ENCODE measurements at places on chromosomes 11 and 22.
A peak's percentile ranks its signal among the peaks of the same experiment; 100 is the strongest.

- DNase-seq: no peak
Measured at GRCh38 chr11:58782066-58782465, 50.3 kb upstream of the GLYAT start.

- DNase-seq: no peak
Measured at GRCh38 chr22:25027959-25028840, 75.7 kb downstream of the KIAA1671 start.

- DNase-seq: no peak
Measured at GRCh38 chr22:31944700-31945442, 536 bp downstream of the YWHAH start.

GRCh38 chr11:33892906-33893594 lies 1.2 kb upstream of the LMO2 start:
- DNase-seq: no peak

DNA sequence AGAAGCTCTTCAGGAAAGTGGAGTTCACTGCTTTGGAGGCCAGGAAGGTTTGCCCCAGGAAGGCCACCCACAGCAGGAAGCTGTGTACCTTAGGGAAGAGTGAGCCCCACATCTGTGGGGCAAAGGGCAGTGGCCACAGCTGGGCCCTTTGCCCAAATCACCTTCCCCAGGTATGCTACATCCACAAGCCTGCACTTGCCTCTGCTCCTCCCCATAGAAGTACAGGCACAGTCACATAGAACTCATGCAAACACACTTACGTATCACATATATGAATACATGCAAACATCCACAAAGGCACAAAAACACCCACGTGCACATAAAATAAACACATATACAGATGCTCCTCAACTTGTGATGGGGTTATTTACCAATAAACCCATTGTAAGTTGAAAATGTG lies 2.1 kb downstream of the TRIM29 start:
- DNase-seq: no peak

DNA sequence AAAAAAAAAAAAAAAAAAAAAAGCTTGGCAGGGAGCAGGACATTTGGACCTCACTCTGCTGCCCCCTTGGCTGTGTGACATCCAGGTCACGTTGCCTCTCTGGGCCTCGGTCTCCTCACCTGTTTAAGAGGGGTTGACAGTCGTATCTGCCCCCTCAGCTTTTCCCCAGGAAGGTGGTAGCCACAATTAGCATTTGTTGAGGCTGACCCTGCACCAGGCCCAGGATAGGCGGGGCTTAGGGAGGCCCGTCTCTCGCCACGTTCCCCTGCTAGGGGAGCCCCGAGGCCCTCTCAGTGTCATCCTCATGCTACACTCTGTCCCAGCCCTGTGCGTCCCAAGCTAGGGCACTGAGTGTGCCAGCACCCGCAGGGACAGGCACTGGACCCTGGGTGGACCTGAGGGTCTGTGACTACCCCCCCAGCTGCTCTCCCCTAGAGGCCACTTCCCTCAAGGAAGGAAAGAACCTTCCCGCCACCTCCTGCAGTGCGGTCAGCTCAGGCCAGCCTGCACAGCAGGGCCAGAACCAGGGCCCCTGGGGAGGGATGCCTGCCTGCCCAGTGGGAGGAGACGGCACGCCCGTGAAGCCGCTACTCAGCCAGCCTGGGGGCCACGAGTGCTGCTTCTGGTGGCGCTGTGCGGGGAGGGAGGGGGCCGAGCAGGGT lies 38.5 kb upstream of the PPARA start:
- no peak for DNase-seq

- peak; percentile 87 for DNase-seq
Measured at GRCh38 chr11:12552692-12553091, 121.5 kb upstream of the TEAD1 start.

GRCh38 chr22:43905681-43906080 lies 13.9 kb upstream of the PNPLA5 start:
- no peak for DNase-seq

DNA sequence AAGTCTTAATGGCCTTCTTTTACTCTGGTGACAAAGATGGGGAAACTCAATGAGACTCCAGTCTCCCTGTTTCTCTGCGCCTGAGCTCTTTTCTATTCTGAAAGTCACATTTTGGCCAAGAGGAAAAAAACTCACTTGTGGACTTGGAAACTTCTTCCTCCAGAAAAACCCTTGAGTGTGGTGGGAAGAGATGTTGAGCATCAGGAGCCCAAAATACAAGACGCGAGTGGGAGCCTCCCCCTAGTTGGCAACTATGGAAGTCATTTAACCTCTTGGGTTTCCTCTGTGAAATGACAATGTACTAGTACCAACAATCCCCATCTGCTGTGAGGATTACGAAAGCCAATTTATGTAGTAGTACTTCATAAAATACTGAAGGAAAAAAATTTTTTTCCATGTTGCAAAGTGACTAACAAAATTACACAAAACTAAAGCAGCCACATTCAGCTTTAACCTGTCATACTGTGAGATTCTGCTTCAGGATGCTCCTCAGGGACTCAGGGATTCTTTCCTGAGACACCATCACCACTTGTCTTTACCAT lies 524 bp upstream of the SLC25A17 start:
- no peak for DNase-seq

GRCh38 chr11:31824879-31825837 lies 14.0 kb upstream of the PAX6 start:
- DNase-seq: no peak

DNA sequence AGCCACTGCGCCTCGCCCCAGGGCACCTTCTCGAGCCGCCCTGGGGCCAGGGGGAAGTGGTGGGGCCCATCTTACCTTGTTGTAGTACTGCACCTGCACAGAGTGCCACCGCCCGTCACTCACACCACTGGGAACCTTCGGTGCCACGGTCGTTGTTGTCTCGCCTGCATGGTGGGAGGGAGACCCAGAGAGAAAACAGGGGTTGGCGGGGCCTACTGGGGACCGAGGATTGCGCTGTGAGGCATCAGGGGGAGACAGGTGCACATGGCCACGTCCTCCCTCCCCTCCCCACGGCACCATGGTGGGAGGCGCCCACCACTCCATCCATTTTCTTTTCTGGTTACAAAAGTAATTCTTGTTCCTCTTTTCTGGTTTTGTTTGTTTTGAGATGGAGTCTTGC lies 97.8 kb downstream of the TRMU start:
- DNase-seq: no peak

DNA sequence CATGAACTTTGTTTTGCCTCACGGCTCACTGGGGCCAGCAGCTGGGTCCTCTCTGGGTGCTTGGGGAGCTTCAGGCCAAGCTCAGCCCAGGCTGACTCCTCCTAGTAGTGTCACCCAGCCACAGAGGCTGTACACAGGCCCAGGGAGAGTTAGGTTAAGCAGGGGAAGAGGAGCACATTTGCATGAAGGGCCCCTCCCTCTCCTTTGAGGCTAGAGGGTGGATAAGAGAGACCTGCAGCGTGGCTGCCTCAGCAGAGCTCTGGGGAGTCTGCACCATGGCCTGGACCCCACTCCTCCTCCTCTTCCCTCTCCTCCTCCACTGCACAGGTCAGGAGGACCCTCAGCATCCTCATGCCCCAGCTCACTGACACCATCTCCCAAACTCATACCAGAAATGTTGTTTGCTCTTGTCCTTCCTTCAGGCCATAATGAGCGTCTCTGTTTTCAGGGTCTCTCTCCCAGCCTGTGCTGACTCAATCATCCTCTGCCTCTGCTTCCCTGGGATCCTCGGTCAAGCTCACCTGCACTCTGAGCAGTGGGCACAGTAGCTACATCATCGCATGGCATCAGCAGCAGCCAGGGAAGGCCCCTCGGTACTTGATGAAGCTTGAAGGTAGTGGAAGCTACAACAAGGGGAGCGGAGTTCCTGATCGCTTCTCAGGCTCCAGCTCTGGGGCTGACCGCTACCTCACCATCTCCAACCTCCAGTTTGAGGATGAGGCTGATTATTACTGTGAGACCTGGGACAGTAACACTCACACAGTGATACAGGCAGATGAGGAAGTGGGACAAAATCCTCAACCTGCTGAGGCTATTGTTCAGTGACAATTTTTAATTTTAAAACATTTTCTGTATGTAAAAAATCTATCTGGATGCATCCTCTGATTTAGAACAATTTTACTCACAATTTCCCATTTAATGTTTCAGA lies 82.4 kb upstream of the VPREB1 start:
- DNase-seq: no peak

- no peak for DNase-seq
Measured at GRCh38 chr11:17596711-17597110, 49.7 kb downstream of the OTOG start.

GRCh38 chr11:73173755-73174494 lies 31.8 kb upstream of the FCHSD2 start:
- DNase-seq: no peak

DNA sequence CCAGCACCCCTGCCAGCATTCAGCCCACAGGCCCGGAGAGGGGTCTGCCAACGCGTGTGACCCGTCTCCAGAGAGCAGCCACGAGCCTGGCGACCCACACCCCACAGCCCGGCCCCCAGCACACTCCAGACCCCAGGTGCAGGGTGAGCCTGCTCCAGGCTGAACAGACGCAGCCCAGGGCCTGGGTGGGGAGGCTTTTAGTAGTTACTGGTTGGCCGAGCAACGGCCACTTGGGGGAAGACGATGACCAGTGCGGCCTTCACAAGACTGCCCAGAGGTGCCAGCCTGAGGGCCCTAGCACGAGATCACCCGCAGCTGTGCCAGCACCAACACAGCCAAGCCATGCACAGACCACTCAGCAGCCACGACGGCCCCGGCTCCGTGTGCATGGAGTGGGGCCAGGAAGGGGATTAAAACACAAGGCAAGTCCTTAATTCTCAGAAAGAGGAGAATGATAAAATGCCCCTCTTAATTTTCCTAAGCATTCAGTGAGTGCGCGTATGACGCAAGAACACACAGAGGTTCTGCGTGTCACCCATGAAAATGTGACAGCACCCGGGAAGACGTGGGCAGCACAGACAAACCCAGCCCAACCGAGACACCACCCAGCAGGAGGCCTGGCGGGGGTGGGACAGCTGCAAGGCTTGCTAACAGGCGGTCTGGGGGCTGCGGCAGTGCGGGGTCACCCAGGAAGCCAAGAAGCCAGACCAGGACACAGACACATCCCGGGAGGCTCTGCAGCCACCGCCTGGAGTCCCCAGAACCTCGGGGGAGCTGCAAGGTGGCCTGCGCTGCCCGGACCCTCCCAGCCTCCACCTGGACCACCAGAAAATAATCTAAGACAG lies 47.6 kb downstream of the BRD1 start:
- no peak for DNase-seq

DNA sequence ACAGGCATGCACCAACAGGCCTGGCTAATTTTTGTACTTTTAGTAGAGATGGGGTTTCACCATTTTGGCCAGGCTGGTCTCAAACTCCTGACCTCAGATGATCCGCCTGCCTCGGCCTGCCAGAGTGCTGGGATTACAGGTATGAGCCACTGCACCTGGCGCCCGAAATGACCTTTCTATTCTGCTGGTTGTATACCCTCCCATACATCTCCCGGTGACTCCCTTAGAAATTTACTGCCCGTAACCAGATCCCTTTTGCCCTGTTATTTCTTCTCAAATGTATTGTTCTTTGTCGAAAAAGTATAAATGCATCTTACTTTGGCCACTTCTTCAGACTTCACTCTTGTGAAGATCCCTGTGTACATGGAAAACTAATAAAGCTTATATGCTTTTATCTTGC lies 22.0 kb downstream of the MCHR1 start:
- DNase-seq: no peak

All from AG09309 (cell line).